ENCODE measurements at places on chromosomes 1 and 21.

DNA sequence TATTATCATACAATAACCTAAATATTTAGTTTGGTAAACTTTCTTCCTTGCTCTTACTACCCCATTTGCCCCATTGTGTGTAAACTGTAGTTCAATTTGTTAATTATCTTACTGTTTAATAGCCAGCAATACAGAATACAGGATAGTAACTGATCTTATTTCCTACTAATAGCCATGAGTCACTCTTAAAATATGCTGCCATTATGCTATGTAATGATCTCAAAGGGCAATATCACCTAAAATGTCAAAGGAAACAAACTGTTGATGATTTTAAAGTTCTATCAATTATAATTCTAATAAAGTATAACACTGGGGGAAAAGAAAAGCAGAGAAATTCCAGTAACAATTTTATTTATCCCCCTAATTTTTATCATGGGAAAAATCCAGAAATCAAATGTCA is 4.3 kb downstream of the SLC30A1 start:
- DNase-seq, result no peak

DNA sequence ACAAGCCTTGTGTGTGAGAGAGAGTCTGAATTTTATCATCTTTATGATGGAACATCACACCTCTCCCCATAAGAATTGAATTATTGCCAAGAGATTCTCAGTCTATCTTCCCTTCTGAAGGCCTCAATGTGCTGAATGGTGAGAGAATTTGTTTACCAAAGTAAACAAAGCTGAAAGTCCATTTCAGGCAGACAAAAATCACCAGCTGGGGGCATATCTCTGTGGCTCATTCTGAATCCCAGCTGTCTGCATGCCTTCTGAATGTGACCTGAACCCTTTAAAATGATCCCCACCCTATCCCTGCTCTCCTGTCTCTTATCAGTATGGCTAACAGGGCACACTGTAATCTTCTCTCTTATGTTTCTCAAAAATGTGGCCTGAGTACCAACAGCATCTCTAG is 99.1 kb upstream of the CAMK1G start:
- no peak for DNase-seq

DNA sequence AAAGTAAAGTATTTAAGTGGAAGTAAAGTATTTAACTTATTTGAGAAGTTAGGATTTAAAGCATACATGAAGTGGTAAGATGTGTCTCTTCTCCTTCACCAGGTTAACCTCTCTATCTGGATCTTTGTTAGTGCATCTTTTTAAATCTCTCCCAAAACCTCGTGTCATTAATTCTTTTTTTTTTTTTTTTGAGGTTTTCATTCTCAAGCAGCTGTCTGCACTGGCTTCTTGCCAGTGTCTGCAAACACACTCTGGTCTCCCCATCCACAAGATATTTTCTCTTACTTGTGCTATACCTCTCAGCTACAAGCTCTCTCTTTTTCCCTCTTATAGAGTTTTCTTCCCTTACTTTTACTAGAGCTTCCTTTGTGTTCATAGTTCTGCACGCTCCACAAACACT is 49.0 kb downstream of the CLDN17 start:
- DNase-seq, result no peak

DNA sequence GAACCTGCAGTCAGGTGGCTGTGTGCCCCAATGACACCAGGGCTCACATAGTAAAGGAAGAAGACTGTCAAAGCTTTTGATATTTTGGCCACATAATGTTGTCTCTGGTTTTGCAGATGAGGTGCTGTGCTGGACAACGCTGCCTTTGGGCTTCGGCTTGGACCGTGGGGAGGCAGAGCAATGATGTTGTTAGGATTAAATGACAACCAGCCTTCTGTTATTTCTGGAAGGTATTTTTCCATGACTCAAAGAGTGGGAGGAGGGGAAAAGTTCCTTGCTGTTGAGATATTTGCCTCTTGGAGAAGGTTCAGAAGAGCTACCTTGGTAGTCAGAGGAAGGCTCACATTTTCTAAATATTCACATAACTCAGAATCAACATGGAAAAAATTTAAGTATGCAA is 187.3 kb upstream of the GALNT2 start:
- DNase-seq, result no peak

- DNase-seq, result no peak
Measured at GRCh38 chr1:26851106-26851684, 11.8 kb upstream of the SFN start.

DNA sequence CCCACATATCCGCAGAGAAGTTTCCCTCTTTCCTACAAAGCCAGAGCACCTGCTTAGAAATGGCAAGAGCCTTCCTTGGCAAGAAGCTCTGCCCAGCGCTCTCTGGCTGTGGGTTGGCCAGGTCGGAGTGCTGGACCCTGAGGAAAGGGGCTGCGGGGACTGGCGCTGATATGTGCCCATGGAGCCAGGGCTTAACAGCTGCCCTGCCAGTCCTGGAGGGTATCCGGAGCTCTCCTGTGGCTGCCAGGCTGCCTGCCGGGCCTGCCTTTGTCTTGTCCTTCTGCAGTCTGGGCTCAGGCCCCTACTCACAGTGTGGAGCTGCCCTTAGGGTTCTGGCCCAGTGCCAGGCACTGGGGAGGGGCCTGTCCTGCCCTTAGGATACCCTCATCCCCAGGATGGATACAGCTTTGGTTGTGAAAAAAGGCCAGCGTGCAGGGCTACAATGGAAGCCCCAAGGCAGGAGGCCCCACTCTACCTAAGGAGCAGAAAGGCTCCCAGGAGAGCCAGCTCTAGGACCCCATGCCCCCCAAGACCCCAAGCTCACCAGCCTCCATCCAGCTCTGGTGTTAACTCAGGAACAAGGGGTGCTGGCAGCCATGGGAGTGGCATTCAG is 43.4 kb downstream of the KIAA1614 start:
- no peak for DNase-seq

Measured in GDM1 (cell line).